CMK (cell line): ENCODE measurements at places on chromosomes 16 and 17.

- DNase-seq, result no peak
These were observed 196.9 kb upstream of the CDH11 start for GRCh38 chr16:65318590-65319257.

DNA sequence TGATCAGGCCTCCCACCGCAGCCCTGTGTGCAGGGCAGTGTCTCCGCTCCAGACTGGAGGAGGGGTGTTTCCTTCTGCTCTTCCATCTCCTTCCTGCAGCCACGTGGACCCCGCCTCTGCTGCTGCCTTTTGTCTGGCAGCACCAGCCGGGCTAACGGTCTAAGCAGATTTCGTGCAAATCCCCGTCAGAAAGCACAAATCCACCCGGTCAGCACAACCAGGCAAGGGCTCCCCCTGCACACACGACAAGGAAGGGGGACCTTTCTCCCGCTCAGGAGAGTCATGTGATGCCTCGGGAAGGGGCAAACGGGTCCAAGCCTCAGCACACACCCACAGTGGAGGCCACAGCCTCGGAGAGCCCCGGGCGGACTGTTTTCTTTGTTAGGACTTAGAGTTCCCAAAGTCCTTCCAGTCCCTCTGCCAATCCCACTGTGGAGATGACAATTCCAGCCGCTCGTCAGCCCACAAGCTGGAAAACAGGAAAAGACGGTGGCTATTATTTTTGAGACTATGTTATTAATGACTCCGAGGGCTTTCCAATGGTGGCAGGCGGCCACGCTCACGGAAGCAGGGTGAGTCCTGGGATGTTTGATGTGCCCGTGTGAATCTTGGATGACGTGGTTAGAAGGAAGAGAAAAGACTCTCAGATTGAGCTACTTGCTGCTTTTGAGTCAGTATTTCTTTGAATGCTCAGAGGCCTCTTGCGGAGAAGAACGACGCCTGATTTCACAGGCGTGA lies 22.5 kb upstream of the MEAK7 start:
- DNase-seq, result no peak

- no peak for DNase-seq
These were observed 87.6 kb upstream of the TOX3 start for GRCh38 chr16:52634528-52634927.

- DNase-seq, result no peak
These were observed 8.4 kb upstream of the SPATA2L start for GRCh38 chr16:89709716-89710432.

- DNase-seq, result no peak
These were observed at the start of gene C1QTNF1 for GRCh38 chr17:79023886-79024771. C1QTNF1 (plus strand) TSS chr17:79024169; CDS start chr17:79043969, 19,800 bp downstream.

GRCh38 chr16:57906382-57907316 lies 64.3 kb downstream of the CNGB1 start:
- no peak for DNase-seq

DNA sequence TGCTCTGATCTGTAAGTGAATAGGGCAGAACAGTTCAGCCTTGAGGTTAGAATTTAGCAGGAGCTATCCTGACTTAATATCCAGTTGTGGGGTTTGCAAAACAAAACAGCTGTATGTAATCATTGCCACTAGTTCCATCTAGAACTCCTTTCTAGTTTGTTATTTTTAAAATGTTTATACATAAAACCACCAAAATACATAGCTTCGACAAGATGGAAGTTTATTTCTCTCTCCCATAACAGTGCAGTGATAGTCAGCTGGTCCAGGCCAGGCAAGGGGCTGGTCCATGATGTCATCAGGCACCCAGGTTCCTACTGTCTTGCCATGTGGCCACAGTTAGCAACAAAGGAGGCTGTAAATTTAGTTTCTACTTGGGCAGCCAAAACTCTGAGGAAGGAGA lies 10.5 kb upstream of the PLK1 start:
- no peak for DNase-seq

GRCh38 chr16:12310286-12310685 lies 333.8 kb downstream of the SNX29 start:
- DNase-seq, result no peak

DNA sequence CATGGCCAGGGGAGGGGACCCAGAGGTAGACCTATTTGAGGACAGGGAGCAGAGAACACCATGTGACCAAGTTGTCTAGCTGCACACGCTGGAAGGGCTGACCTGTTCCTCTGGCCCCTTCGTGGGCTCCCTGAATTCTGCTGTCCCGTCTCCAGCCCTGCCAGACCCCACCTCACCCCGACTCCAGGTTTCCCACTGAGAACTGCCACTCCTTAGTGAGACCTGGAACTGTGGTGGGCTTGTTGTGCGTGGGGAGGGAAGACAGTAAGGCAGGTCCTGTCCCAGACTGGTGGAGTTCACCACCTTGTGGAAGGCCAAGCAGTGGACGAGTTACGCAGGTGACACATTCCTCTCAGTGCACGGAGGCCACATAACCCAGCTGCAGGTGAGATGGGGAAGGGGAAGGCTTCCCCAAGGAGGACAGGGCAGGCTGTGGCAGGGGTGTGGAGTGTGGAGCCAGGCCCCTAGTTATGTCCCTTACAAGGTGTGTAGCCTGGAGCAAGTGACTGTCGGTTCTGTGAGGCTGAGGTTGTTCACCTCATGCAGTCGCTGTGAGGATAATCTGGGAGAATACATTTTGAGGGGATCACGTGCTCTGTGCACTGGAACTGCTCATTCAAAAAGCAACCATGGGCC lies 54.7 kb downstream of the USP22 start:
- no peak for DNase-seq

DNA sequence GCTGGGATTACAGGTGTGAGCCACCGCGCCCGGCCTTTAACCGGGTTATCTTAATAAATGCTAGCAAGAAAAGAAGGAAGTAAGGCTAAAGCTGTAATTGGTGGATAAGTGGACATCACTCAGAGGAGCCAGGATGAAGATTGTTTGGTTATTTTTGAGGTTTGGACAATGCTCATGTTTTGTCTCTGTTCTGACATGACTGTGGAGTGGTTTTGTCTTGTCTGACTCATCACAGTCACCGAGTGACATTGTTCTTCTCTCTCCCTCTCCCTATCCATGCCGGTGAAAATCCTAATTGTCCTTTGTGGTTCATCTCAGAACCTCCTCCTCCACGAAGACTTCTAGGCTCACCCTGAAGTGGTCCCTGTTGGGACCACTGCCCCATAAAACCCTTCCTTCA lies 23.5 kb upstream of the GRIN2A start:
- no peak for DNase-seq

DNA sequence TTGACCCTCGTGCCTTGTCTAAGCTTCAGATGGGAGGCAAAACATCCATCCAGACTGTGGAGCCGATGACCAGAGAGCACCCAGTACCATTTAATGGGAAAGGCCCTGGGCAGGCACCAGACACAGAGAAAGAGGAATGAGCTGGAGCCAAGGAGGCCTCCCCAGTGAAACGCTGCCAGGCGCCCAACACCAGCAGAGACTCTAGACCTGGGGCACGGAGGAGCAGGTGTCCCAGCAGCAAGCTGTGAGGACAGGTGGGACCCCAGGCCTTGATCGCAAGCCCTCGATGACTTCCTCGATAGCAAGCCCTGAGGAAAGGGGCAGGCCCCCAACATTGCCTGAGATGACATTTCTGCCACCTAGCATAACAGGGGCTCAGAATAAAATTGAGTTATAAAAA lies 62.2 kb upstream of the SIAH1 start:
- DNase-seq, result no peak

GRCh38 chr16:84531671-84532111 lies 27.2 kb upstream of the MEAK7 start:
- DNase-seq, result no peak

GRCh38 chr16:8621572-8622314 lies at the start of gene METTL22:
METTL22 (plus strand) TSS chr16:8621698; CDS start chr16:8625666, 3,968 bp downstream.
- DNase-seq, result peak; percentile 68

- DNase-seq, result no peak
These were observed 51.6 kb upstream of the NLRP1 start for GRCh38 chr17:5635949-5636348.

DNA sequence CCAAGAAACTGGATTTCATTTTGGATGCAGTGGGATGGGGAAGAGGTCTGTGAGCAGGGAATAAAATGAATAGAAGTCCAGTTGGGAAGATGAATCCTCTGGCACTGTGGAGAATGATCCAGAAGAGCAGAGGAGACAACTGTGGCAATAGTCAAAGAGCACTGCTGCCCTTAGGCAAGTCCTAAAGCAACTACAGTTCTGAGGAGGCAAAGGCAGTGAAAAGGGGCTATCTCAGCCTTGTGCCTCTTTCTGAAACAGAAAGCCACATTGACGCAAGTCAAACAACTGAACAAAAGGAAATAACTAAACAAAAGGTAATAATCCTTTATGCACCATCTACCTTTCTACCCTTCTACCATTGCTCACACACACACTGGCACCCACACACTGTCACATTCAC lies 238.0 kb upstream of the AXIN2 start:
- no peak for DNase-seq

DNA sequence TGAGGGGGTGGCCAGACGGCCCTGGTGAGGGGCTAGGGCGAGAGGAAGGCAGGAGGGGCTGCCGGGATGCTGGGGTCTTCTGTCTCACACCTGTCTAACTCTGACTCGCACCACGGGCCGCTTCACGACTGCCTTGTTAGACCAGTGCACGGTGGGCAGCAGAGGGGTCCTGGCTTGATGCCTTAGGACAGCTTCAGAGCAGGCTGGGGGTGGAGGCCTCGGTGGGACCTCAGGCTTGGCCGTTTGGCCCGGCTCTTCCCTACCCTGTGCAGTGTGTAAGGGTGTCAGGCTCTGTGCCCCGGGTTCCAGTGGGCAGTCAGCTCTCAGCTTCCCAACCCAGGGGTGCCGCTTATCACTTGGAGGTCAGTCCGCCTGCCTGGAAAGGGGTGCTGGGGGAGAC lies 100.7 kb downstream of the OR1D5 start:
- DNase-seq, result no peak

- peak; percentile 17 for DNase-seq
These were observed 106.3 kb upstream of the HSBP1 start for GRCh38 chr16:83701494-83701893.

- DNase-seq, result no peak
These were observed 139.3 kb downstream of the ANKFN1 start for GRCh38 chr17:56292578-56292977.

DNA sequence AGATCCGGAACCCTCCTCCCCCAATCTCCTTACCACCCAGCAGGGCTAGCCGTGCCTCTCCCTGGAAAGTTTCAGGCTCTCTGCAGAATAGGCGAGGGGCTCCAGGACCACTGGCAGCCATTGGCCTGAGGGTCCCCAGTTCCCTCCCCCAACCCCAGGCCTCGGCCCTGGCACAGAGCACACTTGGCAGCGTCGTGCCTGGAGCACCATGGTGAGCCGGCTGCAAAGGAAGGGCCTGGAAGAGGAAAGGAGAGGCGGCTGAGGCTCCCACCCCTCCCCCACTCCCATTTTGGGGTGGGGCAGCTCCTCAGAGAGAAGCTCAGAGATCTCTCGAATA lies 369 bp upstream of the BTBD17 start:
- DNase-seq, result no peak

DNA sequence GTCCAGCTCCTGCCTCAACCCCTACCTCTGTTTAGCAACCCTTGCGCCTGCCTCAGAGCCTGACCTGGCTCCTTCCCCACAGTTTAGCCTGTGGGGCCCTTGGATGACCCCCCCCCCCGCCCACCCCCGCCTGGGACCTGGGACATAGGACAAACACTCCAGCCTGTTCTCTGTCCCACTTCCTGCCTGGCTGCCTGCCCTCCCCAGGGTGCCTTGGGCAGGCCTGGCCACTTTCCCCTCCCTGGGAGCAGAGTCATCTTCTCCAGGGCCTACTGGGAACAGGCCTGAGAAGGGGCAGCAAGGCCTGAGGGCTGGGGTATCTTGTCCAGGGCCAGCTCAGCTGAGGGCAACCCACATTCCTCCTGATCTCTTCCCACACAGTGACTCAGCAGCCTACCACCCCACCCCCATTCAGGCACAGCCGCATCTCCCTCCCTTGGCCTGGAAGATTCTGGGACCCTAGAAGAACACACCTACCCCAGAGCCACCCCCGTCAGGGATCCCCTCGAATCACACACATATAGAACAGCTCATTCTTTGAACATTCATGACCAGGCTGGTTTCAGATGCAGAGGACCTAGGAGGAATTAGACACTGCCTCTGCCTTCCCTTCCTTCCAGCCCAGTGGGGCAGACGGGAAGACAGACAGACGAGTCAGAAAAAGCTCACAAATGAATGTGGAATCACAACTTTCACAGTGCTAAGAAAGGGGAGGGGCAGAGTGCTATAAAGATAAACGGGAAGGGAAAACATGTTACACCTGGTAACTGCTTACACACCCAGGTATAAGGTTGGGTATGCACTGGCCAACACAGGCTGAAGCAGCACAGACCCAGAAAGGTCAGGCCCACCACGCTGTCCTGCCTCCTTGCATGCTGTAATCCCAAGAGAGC lies 6.0 kb downstream of the FHOD1 start:
- peak; percentile 63 for DNase-seq

- DNase-seq, result no peak
These were observed 55.7 kb downstream of the OR1D5 start for GRCh38 chr17:3007651-3008121.

DNA sequence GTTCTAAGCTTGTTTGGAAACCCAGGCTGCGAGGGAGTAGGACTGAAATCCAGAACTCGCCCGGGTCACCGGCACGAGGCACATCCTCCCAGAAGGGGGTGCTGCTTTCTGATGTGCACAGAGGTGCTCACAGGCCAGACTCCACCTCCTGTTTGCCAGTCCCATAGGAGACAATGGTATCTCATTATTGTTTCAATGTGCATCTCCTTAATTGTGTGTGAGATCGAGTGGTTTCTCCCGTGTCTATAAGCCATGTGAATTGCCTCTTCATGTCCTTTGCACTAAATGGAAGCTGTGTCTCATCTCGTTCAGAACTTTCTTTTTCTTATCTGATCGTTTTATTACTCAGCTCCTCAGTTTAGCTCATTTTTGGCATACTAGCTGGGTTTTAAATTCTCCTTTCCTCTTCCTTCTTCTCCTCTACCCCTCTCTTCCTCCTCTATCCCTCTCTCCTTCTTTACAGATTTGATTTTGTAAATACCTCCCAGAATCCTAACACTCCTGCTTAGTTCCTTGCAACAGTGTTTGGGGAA lies 32.1 kb upstream of the PRKCB start:
- peak; percentile 27 for DNase-seq

DNA sequence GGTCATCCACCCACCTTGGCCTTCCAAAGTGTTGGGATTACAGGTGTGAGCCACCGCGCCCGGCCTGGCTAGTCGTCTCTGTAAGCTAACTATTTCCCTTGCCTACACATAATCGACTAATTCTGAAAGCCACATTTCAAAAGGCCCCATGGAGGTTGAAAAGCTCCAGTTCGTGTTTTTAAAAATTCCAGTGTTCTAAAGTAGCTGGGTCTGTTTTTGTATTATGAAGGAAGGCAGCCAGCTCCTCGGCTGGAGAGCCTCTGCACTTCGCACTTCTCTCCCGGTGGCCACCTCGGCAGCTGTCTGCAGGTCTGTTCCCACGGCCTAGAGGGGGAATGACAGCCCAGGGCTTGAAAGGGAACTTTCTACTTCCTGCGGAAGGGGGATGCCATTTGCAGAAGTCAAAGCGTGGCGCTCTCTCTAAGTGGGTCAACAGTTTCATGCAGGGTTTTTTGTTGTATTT lies 16.9 kb downstream of the HASPIN start:
- no peak for DNase-seq

GRCh38 chr16:67087291-67087690 lies 22.4 kb upstream of the PHAF1 start:
- DNase-seq, result no peak

GRCh38 chr17:9414471-9414870 lies 161.1 kb downstream of the STX8 start:
- DNase-seq, result no peak
